ENCODE measurements at places on chromosomes 5 and 9. TPM values are rescaled to one million over a fixed set of nuclear protein-coding genes. Genes with fewer than 3 reads are reported as not detected.

Gene TMEM232
- total RNA-seq, result 0.79 TPM

Gene CERT1
- 47.8 TPM for total RNA-seq

Gene TEX48
- not detected for total RNA-seq

Gene IFNB1
- total RNA-seq, result not detected

Gene FAM221B
- not detected for total RNA-seq

Gene OR1Q1
- not detected for total RNA-seq

Gene IQGAP2
- total RNA-seq, result 2.2 TPM

Gene SHOC1
- total RNA-seq, result under 0.01 TPM

Gene PCDHAC2
- total RNA-seq, result 1.3 TPM

Gene LYRM7
- 12.1 TPM for total RNA-seq

Gene CCDC192
- total RNA-seq, result not detected

Gene SOX30
- total RNA-seq, result not detected

Gene PAEP
- not detected for total RNA-seq

Gene RNF180
- total RNA-seq, result 7.6 TPM

Gene PTPRD
- total RNA-seq, result 17.2 TPM

Data from smooth muscle cell of the pulmonary artery (primary cell).